ENCODE measurements at places on chromosomes 4 and X.
A peak's percentile ranks its signal among the peaks of the same experiment; 100 is the strongest.

GRCh38 chr4:61085534-61085933 lies 114.6 kb upstream of the ADGRL3 start:
- DNase-seq = no peak

DNA sequence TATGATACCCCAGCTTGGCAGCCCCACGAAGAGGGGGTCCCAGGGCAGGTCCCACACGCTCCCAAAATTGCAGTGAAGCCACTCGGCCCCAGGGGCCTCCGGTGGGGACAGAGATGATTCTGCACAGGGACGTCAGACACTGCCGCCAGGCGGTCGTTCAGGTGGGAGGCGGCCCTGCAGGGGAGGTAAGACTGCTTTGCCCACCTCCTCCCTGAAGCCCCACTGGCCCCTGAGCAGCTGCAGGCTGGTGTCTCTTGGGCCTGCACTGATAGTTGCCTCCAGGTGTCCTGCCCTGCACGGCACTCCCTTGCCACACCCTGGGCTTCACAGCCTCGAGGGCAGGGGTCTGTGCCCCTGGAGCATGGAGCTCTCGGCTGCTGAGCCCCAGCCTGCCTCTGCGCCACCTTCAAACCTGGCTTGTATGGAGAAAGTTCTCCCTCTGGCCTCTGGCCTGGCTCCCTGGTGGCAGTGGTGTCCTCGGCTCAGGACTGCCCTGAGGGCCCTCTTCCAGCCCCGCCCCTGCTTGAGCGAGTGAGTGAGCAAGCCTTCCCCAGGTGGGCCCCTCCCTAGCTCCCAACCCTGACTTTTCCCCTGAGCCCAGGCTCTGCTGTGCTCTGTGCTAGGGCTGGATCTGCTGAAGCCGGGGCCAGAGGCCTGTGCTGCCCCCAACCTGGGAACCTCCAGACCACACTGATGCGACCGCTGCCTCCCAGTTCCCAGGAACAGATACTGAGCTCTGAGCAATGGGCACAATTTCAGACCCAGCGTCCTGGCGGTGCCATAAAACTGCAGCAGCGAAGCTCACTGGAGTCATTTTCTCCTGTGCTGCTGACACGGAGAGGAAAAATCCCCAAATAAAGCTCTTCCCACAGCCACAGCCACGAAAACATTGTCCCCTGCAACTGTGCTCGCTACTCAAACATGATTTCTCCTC lies 16.1 kb downstream of the ADRA2C start:
- no peak for DNase-seq

- peak; percentile 67 for DNase-seq
Measured at GRCh38 chr4:156968479-156968984, 3.1 kb downstream of the PDGFC start.

DNA sequence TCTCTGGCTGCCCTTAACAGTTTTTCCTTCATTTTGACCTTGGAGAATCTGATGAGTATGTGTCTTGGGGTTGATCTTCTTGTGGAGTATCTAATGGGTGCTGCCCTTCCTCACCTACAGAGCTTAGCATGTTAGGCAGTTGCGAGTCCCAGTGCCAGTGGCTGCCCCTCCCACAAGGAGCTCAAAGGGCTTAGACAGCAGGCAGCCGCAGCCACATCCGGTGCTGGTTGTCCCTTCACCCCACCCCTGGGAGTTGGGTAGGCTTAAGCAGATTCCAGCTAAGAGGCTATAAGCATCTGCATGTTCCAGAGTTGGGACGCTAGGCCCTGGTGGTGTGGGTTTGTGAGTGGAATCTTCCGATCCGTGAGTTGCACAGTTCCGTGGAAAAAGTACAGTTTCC lies 322.1 kb upstream of the ARX start:
- no peak for DNase-seq

- no peak for DNase-seq
Measured at GRCh38 chrX:110145854-110146253, 142.9 kb downstream of the TMEM164 start.

GRCh38 chrX:18558799-18559198 lies 113.1 kb downstream of the RS1 start:
- no peak for DNase-seq

GRCh38 chrX:108735091-108735678 lies 1.2 kb downstream of the IRS4 start:
- no peak for DNase-seq

- DNase-seq = no peak
Measured at GRCh38 chr4:91280551-91281290, 1023.0 kb upstream of the GRID2 start.

GRCh38 chr4:37793562-37793961 lies 32.9 kb upstream of the PGM2 start:
- DNase-seq = no peak

DNA sequence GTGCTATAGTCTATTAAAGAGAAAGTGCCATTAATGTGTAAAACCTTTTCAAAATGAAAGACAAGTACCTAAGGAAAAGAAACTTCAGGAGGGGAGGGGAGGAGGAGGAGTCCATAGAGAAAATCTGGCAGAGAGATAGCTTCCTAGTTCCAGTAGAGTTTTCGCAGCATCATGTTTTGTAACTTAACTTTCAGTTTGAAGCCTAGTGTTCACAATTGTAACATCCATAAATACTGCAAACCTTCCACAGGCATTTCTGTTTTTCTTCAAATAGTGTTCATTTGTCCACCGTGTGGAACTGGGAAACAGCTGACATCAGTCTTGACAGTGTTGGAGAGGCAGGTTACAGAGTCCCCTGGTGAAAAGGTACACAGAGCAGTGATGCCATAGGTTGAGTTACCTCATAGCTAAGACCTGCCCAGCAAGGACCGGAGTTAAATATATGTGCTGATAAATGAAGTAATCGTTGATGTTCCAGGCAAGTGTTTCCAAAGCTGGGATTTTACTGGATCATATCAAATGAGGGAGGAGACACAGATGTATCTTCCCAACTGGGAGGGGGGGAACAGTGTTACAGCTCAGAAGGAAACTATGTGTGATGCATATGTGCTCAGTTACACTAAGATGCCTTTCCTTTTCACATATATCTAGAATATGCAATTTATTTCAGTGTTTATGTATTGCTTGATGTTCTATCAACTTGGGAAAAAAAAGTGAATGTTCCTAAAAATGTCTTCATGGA lies 369.5 kb upstream of the FAM241A start:
- DNase-seq = no peak

- DNase-seq = peak; percentile 34
Measured at GRCh38 chrX:103254171-103254824, 657 bp downstream of the TCEAL8 start.

GRCh38 chrX:86295293-86295692 lies 147.0 kb downstream of the DACH2 start:
- DNase-seq = no peak

DNA sequence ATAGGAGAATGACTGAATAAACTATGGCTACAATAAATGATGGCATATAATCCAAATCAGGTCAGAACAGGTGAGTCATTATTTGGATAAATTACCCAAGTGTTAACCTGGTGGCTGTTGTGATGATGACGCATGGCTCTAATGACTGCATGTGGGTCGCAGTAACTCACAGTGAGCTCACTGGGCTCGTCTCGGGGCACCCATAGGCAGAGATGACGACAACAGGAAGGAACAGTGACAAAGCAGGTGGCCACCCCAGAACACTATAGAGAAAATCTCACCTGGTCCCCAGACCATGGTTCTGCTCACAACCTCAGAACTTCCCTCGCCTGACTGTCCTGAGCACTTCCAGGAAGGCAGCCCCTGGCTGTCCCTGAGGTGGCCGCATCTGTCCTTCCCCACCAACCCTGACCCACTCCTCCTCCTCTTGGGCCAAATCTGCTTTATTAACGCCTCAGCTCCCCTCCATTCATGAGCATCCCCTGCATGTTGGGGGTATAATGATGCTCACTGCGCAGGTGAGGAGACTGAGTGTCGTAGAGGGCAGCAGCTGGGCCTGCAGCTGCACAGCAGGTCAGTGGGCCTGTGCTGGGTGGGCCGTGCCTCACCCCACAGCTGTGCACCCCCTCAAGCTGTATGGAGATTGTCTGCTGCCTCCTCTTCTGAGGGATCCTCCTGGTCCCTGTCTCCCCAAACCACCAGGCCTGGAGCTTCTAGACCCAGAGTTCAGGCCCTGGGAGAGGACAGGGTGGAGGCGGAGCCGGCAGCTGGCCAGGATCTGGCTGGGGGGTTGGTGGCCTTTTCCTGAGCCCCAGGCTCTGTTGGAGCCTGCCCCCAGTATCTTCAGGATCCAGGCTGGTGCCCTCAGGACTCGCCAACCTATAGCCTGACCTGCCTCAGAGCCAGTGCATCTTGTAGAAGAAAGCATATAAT lies 30.9 kb upstream of the FAM156A start:
- DNase-seq = no peak

- no peak for DNase-seq
Measured at GRCh38 chr4:158762553-158762952, 6.3 kb upstream of the FNIP2 start.

DNA sequence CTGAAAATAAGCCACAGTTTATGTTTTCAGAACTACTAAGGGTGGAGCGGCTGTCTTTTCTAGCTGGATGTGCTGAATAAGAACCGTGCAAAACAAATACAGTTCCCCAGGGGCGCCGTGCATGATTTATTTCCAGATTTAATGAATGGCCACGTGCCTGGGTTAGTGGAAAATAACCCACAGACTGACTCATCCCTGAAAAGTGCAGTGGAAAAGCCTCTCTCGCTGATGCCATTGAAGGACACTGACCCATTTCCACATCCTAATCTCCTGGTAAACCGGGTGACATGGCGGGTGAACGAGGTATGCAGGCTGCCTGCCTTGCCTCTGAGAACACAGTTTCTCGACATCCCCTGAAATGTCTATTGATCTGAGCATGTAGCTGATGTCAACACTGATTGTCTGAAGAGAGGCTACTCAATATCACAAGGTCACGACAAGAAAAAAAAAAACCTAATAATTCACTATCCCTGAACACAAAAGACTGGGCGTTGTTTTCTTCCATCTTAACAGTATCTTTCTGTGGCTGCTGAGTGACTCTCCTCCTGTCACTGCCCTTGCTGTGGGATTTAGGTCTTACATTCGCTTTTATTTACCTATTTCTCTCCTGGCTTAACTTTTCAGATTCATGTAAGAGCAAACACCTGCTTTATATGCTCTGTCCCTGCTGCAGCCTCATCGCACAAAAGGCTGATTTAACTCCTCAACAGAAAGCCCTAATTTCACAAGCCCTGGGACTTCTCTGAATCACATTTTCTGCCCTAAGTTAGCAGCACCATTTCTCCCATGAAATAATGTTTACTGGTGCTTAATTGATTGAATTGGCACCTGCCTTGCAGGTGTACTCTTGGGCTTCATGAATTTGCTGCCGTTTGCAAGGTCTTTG lies 76.9 kb upstream of the SCOC start:
- DNase-seq = peak; percentile 65

DNA sequence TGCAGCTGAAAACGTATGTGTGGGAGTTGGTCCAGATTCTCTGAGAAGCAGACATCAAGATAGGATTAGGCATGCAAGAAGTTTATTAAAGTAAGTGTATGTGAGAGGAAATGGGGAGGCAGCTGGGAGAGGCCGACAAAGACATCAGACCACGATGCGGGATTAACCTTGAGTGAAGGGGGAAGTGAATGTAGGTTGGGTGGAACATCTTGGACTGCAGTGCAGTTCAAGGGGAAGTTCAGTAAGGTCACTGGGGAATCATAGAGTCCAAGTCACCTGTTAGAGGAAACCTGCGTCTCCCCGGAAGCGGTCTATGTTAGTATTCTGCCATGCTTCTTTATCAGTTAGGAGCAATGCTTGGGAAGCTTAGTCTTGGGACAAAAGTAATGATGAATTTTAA lies 22.0 kb downstream of the CXCL8 start:
- no peak for DNase-seq

DNA sequence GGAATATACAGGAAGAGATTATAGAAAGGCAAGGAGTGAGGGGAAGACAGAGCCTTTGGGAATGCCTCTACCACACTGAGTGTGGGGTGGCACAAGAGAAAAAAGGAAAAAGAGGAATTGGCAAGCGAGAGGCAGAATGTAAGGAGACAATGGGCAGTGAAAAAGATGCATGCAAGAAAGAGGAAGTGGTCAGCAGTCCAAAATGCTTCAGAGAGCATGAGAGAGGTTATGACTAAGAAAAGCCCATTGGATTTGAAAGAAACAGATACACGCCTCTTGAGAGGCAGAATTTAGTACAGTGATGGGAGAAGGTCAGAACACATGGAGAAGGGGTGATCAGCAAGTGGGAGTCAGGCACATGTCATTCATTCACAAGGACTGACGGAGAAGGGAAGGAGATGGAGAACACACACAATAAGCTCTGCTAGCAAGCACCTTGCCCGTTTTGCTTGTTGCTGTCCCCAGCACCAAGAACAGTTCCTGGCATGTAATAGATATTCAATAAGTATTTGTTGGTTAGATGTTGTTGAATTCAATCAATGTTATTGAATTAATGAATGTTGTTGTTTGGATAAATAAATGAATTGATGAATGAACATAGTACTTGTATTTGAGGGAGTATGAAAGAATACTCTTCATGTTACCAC lies 6.3 kb downstream of the DCHS2 start:
- DNase-seq = no peak

DNA sequence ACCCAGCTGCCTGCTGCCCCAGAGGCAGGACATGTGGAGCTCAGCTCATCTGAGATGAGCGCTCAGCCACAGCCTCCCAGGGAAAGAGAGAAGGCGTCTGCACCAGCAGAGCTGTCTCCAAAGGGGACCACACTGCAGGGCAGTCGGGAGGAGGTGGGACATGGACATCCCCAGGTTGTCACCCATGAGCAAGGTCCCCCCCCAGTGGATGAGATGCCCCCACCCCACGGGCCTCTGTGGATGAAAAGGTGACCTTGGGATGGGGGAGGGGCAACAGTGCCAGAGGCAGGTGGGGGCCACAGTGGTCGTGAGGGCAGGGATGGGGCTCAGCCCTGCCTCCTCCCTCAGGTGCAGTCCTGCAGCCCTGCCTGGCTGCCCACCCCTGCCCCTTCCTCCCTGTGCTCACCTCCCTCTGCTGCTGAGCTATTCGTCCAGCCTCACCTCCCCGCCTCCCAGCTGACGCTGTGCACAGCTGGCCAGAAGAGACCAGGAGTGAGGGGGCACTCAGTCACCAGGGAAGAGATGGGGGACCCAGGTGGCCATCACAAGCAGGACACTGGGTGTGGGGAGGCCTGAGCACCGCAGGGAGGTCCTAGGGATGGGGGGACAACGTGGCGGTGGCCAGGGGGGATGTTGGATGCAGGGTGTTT lies 9.3 kb downstream of the NKX1-1 start:
- no peak for DNase-seq
